CD4-positive, alpha-beta T cell treated with Interleukin-21 for 1 hour (primary cell): ENCODE measurements at places on chromosomes 5 and 9.

DNA sequence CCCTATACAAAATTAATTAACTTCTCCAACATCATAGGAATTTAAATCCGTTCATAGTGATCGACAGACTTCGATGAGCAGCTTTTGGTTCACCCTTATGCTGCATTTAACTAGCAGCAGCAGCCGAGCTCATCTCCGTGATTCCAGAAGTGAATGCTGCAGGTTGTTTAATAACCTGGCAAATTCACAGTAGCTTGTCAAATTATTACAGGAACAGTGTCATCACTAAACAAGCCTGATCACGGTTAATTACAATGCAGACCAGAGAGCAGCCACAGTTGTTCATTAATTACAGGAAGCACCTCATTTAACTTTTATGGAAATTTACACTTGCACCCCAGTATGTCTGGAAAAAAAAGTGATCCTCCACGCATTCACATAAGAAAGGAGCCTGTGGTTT, 188.2 kb downstream of the BNC2 start:
- no peak for DNase-seq

GRCh38 chr9:98373609-98374008, 118.2 kb upstream of the TBC1D2 start:
- no peak for DNase-seq

- no peak for DNase-seq
These were observed 91.4 kb downstream of the CACNA1B start for GRCh38 chr9:137969008-137969407.

DNA sequence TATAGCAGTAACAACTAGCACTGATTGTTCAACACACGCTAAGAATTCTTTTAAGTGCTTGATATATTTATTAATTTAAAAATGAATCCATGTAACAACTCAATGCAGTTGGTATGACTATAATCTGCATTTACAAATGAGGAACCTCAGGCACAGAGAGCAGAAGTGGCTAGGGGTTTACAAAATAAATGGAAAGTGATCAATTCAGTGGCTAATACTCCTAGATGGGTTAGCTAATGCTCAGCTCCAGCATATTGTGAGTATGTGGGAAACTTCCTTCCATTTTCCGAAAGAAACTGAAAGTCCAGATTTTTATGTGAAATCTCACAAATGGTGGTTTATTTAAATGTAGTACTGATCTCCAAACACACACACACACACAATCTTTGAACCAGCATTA, 128.0 kb downstream of the RFX3 start:
- DNase-seq, result peak; percentile 2
